ENCODE measurements at places on chromosomes 16 and 17.

DNA sequence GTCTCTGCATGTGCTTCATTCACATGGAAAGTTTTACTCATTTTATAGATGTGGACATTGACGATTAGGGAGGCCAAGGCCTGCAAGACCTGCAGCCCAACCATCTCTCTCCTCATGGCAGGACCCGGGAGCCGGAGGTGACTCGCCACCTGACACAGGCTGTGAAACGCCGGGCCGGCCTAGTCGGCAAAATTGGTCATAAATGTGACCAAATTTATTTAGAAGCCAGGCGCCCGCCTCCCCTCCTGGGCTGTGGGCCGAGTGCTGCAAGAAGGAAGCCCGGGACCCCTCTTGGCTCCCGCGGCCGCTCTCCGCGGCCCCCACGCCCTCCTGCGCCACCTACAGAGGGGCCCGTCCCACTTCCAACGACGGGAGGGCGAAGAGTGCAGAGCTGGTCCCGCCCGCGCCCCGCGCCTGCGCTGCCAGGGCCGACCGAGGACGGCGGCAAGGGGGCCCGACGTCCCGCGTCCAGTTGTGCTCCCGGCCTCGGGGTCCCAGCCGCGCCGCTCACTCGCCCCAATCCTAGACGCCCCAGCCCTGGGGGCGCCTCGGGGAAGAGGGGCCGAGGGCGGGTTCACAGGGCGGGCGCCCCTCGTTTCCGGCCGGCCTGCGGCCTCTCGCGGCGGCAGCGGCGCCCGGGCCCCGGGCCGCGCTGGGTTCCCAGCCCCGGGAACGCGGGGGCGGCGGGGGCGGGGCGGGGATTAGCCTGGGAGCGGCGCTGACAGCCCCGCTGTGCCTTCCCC, 47.5 kb downstream of the WNT3 start:
- no peak for DNase-seq

- no peak for DNase-seq
These were observed 27.8 kb downstream of the CASKIN2 start for GRCh38 chr17:75487351-75488070.

- peak; percentile 23 for DNase-seq
These were observed 524 bp downstream of the IQCK start for GRCh38 chr16:19718624-19718965.

GRCh38 chr17:13073018-13073417, 55.2 kb upstream of the ELAC2 start:
- DNase-seq = no peak
